ENCODE measurements at places on chromosomes 2 and 18. TPM values are rescaled to one million over a fixed set of nuclear protein-coding genes. Genes with fewer than 3 reads are reported as not detected.

DNA sequence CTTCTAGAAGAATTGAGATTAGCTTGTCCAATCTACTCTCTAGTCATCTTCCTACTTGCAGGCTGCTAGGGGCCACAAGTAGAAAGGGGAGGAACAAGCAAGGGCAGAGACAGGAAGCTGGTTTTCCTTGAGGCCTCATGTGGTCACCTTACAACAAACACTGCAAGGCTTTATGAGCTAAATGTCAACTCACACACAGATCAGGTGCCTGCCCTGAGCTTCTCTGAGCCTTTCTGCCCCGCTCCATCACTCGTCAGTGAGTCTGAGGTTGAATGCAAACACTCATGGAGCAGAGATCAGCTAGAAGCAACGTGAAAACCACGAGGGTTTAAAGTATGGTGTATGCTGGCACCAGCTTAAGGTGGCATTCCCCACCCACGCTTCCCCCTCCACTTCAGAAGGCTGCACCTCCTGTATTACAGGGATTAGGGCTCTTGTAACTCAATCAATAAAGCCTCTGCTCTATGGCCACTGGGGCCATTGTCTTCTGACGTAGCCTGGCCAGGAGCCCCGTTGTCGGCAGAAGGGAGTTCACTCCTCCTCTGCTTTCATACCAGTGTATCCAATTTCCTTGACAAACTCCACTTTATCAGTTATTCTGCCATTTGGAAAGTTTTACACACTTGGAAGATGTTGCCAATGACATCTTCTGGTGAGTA lies 5.4 kb upstream of the CRYGC start:
- no peak for DNase-seq

Gene COLEC12
- not detected for polyA plus RNA-seq

DNA sequence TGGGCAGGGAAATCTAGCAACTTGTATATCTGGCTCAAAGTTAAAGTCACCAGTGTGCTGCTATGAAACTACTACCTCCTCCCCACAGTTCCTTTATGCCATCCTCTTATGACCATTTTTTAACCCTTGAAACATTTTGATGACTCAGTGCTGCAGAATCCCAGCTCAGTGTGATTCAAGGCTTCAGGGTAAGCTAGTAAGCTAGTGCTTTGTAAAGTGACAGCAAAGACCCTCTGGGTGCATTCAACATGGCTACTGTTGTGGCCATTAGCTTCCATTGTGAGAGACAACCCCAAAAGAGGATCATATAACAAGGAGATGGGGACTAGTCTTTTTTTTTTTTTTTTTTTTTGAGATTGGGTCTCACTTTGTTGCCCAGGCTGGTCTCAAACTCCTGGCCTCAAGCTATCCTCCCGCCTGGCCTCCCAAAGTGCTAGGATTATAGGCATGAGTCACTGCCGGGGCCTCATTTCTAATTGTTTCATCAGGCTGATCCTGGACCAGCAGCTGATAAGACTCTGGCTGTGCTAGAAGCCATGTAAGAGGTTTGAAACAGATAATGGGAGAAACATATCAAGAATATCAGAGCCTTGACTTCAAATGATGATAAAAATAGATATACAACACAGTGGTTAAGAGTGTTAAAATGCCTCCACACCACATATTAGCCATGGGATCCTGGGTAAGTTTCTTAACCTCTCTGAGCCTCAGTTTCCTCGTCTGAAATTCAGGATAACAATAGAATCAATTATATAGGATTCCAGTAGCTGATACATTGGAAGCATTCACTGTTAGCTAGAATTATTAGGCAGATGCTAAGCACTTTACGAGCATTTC lies 65.7 kb upstream of the RTN4 start:
- DNase-seq, result no peak

- no peak for DNase-seq
Measured at GRCh38 chr2:208496129-208496528, 89.5 kb downstream of the PTH2R start.

DNA sequence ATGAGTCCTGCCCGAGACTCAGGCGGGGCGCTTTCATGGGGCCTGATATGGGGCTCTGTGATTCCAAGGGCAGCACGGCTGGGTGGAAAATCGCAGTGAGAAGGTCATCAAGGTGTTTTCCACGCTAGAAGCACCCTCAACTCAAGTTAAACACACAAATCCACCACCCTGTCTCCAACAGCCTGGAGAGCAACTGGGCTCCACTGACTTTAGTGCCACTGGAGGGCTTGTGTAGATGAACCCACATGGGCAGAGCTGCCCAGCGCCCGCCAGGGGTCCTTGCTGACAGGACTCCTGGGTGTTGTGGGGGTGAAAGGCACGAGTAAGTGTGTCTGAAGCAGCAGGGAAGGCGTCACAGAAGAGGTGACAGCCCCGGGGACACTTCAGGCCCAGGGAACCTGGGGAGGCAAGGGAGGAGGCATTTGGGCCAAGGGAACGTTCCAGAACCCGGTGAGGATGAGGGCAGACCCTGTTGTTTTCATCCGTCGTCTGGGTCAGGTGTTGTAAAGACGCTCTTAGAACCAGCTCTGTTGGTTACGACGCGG lies 51.8 kb upstream of the CTDP1 start:
- no peak for DNase-seq

DNA sequence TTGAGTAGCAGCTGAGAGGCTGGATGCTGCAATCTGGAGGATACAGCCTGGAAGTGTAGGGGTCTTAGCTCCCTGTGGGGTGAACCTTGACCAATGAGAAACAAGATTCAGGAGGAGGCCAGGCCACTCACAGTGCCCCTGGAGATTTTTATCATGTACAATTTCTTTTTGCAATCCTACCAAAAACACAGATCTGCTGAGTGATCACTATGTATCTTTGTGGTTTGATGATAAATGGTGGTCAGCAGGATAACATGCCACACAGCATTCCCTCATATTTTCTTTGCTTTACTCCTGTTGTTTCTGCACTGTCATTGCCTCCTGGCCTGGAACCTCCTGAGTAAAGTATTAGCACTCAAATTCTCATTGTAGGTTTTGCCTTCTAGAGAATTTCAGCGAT lies 357.9 kb downstream of the THSD7B start:
- no peak for DNase-seq

- DNase-seq, result peak; percentile 14
Measured at GRCh38 chr2:43228321-43228751, 1.9 kb upstream of the ZFP36L2 start.

DNA sequence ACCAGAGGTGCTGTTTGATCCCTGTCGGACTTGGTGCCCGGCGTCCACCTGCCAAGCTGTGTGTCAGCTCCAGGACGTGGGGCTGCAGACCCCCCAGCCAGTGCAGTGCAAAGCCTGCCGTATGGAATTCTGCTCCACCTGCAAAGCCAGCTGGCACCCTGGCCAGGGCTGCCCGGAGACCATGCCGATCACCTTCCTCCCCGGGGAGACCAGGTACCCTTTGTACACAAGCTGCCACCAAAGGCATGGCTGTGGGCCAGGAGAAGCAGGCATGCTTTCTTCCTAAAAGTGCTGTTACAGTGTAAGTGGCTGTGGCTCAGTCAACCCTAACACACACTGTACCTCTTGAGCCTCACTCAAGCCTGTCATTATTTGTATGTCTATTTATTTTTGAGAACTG lies 103.3 kb downstream of the RNF144A start:
- DNase-seq, result no peak

Gene CIAO1
- 101 TPM for polyA plus RNA-seq

Gene GALR1
- polyA plus RNA-seq, result not detected

Gene SMYD1
- not detected for polyA plus RNA-seq

DNA sequence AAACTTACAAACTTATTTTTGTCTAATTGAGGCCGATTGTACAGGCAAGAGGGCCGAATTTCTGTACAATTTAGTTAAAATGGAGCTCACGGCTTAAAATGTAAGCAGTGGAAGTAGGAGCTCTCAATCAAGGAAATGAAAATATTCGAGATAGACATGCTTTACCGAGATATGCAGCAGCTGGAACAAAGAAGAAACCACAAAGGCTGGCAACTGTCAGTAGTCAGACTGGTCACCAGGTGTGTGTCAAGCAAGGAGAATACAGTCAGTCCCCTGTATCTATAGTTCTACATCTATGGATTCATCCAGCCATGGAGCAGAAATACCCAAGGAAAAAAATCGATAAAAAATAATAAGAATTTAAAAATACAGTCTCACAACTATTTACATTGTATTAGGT lies 122.6 kb downstream of the WDSUB1 start:
- DNase-seq, result no peak

- no peak for DNase-seq
Measured at GRCh38 chr18:45962866-45963265, 4.3 kb downstream of the EPG5 start.

Data from naive B cell (primary cell).